Uterus (tissue), 4 donors: ENCODE measurements at places on chromosomes 1 and 21.

GRCh38 chr1:18927082-18927653 lies 24.8 kb upstream of the ALDH4A1 start:
- DNase-seq: no peak

- DNase-seq: no peak
Measured at GRCh38 chr1:47205918-47206317, 16.1 kb upstream of the PDZK1IP1 start.

GRCh38 chr1:227941509-227942020 lies 6.2 kb downstream of the WNT9A start:
- DNase-seq: no peak

DNA sequence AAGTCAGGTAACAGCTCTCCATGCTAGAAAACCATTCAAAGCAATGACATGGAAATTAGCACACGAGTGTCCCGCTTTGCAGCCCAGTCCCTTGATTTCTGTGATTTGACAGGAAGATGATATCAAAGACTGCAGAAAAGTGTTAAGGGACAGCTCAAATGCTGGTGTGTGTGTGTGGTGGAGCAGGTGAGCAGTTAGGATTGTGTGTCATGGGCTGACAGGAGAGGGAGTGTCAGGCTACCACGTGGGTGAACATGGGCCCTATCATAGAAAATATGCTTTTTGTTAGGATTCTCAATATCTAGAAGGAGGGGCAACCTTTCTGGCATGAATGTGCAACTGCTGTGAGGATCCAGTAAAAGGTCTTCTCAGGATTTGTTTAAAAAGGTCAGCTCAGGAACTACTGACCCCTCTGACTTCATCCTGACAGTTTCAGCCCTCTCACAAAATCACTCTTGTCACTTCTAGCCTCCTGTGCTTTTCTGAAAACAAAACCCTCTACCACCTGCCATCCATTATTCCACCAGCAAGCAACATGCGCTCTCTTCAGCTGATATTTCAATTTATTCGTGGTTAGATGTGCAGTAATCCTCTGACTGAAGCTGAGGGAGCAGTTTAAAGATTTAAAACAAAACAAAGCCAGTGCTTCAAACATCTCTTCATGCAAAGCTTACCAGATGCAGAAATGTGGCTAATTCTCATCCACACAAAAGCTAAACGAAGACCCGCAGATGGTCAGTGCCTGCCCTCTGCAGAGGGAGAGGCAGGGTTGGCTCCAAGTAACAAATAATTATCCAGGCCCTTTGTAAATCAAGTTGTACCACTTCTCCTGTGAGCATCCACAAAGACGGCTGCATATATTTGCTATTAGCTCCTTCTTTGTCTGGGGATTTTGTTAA lies 397.9 kb downstream of the PTBP2 start:
- no peak for DNase-seq

GRCh38 chr1:172727956-172728603 lies 69.2 kb downstream of the FASLG start:
- no peak for DNase-seq

GRCh38 chr1:36608272-36608671 lies 125.6 kb upstream of the CSF3R start:
- DNase-seq: no peak

DNA sequence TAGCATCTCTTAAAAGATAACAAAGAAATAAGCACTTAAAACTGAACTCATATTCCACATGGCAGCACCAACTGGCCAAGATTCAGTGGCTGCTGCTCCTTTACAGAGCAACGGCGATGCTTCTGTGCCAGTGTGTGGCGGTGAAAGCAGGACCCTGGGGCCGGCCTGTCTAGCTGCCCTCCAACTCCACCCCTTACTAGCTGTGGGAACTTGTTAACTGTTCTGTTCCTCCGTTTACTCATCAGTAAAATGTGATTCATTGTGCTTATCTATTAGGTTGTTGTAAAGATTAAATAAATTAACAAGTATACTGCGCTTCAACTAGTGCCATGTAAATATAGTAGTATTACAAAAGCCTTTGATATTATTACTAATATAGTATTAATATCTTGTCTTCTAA lies 133.2 kb downstream of the GDAP2 start:
- DNase-seq: no peak
